ENCODE measurements at places on chromosomes 13 and 19.

- peak; percentile 26 for DNase-seq
Observed at GRCh38 chr13:26601669-26602068, 44.2 kb downstream of the WASF3 start.

DNA sequence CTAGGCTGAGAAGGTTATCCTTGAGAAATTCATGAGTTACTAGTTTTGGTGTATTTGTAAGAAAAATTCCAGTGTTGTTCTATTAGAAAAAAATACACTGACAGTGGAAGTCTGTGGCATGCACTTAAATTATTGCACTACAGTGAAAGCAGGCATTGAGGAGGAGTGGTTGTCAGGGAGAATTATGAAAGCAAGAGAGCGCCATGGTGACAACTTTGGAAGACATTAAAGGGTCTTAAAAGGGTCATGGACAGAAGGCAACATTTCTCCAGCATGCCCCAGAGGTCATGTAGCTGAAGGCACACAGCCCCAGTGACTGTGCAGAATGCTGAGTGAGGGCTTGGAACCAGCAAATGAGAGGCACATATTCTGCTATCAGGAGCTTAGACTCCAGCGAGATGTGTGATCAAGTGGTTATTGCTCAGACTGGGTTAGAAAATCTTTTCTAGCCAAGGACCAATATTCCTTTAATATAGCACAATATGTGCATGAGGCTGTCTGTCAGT lies 292.7 kb downstream of the OLFM4 start:
- no peak for DNase-seq

- DNase-seq = peak; percentile 6
Observed at GRCh38 chr13:38180126-38180525, 169.5 kb upstream of the UFM1 start.

- no peak for DNase-seq
Observed at GRCh38 chr13:102852556-102852955, 6.7 kb downstream of the ERCC5 start.

DNA sequence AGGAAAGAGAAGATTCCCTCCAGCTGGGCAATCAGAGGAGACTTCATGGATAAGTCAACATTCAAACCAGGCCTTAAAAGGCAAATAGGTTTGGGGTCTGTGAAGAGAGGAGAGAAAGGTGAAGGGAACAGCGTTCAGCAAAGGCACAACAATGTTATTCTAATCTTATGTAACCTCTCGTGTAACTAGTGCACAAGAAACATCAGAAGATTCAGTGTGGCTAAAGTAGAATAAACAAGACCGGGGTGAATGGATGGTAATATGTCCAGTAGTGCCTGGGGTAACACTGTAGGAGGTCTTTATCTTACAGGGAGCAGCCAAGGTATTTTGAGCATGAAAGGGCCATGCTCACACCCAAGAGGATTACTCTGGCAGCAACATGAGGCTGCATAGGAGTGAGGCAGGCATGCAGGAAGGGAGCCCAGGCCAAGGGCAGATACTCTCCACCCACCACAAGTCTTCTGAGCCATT lies 24.1 kb downstream of the LHFPL6 start:
- no peak for DNase-seq

GRCh38 chr19:51810223-51810622 lies 15.3 kb downstream of the FPR3 start:
- DNase-seq = no peak

- peak; percentile 98 for DNase-seq
Observed at GRCh38 chr19:4694211-4694987, 24.3 kb upstream of the MYDGF start.

DNA sequence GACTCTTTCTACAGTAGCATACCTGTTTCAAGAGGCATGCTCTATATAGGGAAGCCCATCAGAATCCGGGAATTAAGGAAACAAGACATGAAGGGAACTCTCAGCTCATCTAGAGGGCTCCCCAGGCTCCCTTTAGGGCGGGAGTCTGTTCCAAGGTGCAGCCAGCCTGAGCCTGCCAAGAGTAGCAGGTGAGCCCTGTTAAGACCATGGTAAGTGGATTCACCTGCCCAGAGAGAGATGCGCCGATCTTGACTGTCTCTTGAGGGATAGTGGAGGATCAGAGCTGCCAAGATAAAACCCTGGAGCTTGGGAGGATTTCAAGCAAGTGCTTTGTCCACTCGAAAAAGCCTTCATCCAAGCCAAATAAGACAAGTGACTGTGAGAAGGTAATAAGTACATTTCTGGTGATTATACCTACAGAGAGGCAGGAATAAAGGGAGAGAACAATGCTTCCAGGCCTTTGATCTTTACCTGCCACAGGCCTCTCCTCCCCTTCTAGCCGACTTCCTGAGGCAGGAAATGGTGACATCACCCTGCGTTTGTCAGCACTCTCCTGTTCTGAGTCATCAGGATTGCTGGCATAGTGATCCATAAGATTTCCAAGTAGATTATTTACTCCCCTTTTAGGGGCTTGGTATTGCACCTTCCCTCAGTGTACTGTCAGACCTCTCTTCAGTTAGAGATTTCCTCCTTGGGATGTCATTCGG lies 31.5 kb downstream of the KLF5 start:
- peak; percentile 84 for DNase-seq

DNA sequence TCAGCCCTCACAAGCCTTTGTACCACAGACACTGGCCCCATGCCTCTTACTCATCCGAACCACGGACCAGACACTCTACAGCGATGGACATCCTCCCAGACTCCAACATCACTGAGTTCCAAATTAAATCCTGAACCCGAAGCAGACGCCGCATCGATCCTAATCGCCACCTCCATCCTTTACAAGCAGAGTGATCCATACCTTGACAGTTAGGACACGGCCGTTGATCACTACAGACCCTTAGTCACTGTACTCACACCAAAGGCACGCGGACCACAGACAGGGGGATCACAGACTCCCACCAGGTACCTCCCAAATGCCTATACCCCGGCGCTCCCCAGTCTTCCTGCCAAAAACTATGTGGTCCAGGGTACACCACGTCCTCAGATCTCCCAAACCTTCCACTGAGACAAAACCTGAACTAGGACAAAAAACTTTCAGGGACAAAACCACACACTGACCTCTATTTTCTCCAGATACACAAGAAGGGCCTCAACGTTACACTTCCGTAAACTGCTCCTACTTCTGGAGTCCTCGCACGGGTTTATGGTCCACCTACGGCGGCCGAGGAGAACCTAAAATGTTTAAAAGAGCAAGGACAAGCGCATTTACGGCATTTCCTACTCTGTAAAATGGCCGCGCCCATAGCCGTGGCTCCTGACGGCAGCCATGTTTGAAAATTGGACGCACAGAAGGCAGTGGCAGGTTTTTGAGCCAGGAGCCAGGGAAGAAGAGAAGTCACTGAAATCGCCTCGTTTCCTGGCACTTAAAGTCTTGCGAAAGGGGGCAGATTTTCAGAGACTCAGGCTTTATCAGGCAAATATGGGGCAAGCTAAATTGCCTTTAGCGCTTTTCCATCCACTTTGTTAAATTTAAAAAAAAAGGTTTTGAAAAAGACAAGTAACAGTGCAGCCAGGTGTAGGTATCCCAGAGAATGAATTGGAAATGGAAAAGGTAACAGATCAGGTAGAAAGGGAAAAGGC lies at the start of gene ZNF350:
Gene ZNF350, minus strand, starts transcription at position 532 of the 983 bp plus-strand sequence. CDS start 12,480 bp downstream, outside the sequence.
- DNase-seq = peak; percentile 97

GRCh38 chr19:12052091-12052496 lies 667 bp downstream of the ZNF878 start:
- peak; percentile 35 for DNase-seq

- peak; percentile 58 for DNase-seq
Observed at GRCh38 chr19:31316201-31316951, 32.9 kb downstream of the TSHZ3 start.

- DNase-seq = no peak
Observed at GRCh38 chr13:27104606-27105005, 67.0 kb downstream of the USP12 start.

DNA sequence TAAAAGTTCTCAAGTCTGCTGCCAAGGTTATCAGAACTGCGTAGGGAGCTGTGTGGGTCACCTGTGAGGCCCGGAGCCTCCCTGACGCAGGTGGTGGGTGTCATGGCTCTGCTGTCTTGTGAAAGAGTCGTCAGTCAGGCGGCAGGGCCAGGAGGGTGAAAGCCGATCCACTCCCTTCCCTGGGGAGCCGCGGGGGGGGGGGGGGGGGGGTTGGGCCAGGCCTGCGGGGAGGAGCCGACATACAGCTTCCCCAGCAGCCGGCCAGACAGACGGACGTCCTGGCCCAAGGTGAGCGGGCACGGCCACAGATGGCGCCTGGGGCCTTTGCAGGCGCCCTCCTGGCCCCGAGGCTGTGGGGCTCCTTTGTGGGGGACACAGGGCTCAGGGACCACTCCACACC lies 12.4 kb downstream of the SBNO2 start:
- DNase-seq = no peak

- DNase-seq = no peak
Observed at GRCh38 chr19:27824108-27824507, 1388.8 kb downstream of the UQCRFS1 start.

- peak; percentile 62 for DNase-seq
Observed at GRCh38 chr13:38804536-38804935, 117.7 kb downstream of the FREM2 start.

GRCh38 chr19:48970923-48971395 lies 5.8 kb downstream of the FTL start:
- DNase-seq = peak; percentile 90

DNA sequence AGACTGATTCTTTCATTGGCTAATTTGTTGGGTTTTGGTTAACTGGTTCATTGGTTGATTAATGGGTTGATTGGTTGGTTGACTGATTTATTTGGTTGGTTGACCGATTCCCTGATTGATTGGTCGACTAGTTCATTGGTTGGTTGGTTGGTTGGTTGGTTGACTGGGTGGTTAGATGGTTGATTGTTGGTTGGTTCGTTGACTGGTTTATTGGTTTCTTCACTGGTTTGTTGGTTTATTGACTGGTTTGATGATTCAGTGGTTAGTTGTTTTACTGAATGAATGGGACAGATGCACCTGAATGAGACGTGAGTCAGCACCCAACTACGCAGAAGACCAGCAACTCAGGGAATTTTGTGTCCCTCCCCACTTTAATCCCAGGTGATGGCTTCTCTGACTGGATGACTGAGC lies 2.7 kb upstream of the NUP62 start:
- no peak for DNase-seq

DNA sequence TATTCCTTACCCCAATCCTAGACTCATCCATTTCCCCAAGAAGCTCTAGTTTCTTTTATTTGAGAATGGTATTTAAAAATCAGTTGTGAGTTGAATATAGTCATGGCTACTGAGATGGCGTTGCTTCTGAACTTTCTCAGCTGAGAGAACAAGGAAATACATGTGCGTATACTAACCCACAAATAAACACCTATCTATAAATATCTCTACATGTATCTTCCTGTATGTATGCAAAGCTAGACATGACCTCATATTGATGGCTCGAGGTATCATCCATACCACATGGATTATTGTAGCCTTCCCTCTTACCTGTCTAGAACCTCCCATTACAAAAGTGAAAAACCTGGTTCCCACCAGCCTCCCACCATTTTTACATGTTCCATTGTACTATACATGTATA lies 141.0 kb downstream of the UFM1 start:
- DNase-seq = no peak

DNA sequence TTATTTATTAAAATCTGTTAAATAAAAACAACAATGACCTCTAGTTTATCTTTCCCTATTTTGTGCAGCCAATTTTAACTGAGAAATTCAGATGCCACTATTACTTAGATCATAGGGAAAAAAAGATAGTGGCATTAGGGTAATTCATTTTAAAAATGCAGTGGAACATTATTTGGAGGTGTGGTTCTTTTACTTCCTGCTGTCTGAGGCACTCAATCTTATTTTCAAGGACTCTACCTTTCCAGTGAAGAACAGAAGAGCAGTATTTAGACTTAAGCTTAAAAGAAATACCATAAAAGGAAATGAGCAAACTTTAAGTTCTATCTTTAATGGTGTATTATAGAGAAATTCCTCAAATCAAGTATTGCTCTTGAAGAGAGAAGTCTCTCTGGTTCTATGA lies 342.6 kb upstream of the KLF12 start:
- DNase-seq = no peak

- DNase-seq = peak; percentile 96
Observed at GRCh38 chr13:40060296-40061007, 405.0 kb downstream of the COG6 start.

- peak; percentile 68 for DNase-seq
Observed at GRCh38 chr13:31204592-31204991, 4.8 kb downstream of the B3GLCT start.

DNA sequence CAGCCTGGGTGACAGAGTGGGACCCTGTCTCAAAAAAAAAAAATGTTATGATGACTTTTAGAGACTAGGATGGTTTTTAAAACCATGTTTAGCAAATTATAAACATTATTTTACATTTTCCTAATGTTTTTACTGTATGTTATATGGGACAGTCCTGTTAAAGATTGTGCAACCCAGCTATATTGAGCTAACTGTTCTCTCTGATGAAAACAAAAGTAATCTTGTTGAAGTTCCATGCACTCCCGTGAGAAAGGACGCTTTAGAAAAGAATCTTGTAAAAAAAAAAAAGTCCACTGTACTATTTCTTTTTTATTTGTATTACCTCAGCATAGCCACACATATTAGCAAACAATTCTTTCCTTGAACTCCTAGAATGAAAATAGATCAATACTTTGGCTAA lies 451.2 kb downstream of the DCT start:
- DNase-seq = no peak

- DNase-seq = no peak
Observed at GRCh38 chr19:19575411-19575810, 37.3 kb downstream of the CILP2 start.

- DNase-seq = no peak
Observed at GRCh38 chr13:40464337-40465014, 202.0 kb downstream of the FOXO1 start.

- no peak for DNase-seq
Observed at GRCh38 chr19:30968841-30969399, 380.3 kb downstream of the TSHZ3 start.

GRCh38 chr19:2079076-2079864 lies 16.9 kb downstream of the MOB3A start:
- no peak for DNase-seq

DNA sequence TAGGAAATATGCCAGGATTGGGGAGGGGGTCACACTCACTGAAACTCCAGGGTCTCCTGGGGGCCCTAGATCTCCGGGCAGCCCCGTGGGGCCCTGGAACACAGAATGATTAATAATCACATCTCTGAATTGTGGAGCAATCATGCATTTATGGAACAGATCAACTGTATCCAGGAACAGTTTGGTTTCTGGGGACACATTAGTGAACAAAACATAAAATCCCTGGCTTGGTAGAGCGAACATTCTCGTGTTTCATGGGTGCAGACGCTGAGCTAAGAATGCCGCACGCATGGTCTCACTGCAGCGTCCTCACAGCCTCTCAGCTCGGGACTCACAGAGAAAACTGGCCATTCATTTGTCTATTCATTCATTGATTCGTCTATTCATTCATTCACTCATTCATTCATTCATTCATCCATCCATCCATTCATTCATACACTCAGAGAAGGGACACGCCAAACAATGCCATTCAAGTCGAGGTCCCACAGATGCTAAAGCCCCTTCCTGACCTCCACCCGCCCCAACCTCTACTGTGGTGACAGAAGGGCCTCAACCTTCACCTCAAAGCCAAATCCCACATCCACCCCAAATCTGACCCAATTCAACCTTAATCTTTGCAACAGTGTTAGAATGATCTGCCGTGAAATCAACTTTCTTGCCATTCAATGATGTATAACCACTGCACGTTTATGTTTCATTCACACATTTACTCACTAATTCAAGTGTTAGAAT lies 35.0 kb upstream of the OLFM2 start:
- DNase-seq = no peak
